Activated CD4-positive, alpha-beta T cell treated with anti-CD3 and anti-CD28 coated beads, Interleukin-2, amount 10 ng/mL, durations not matched to agents 24 days and 14 days (primary cell): ENCODE measurements at places on chromosomes 7 and 10.
A peak's percentile ranks its signal among the peaks of the same experiment; 100 is the strongest.

DNA sequence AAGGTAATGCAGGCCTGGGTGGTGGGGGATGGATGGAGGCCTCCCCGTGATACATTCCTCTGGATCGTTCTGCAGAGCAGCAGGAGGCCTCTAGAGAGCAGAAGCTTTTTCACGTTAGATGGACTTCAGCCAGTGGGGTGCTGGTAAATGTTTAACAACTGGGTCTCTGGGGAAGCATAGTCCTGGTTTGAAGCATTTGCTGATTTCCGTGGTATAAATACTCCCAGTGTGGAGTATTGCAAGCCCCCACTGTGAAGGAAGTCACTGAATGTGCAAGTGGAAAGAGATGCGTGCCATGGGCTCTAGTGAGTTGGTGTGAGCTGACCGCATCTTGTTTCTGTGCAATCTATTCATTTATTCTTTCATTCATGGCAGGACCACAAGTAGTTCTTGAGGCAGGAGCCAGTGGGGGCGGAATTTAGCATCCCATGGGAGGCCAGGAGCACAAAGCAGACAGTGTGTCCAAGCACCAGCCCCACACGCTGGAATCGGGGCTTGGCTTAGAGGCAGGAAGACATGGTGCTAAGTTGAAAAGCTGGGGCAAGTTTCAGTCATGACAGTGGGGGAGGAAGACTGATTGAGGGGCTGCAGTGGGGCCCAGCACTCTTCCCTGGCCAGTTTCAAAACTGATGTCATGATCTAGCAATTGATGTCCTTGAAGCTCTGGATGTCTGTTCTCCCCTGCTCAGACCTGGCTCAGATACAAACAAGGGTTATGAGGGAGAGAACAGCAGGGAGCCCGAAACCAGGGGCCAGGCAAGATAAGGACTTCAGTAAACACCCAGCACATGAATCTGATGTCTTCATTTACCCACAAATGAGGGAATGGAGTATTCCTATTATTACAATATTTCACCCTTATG is 280.9 kb upstream of the LYZL1 start:
- no peak overlapping the region for H3K4me3 ChIP-seq
- H3K4me1 ChIP-seq, result no peaks in the 10 kb centered on the region
- no peaks in the 10 kb centered on the region for H3K27me3 ChIP-seq

DNA sequence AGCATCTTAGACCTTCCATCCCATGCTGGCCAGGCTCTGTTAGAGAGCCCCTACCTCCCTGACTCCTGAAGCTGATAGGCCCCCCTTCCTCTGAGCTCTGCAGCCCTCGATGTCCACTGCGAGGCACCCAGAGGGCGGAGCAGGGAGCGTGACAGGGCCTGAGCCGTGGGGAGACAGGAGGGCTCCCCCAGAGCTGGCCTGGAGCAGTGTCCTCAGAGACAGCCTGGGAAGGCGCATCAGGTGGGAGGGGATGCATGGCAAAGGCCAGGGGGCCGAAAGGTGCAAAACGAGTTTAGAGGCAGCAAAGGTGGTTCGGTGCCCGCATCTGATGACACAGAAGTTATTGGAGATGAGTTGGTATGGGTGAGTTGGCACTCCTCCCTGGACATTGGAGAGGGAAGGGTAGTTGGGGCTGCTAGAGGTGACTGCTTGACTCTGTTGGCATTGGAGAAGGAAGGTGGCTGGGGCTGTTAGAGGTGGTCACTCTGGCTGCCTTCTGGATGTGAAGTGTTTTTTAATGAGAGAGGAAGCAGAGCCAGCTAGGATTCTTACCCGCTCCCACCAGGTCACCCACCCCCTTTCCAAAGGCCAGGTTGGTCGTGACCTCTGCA is 53.1 kb downstream of the PRF1 start:
- H3K4me3 ChIP-seq, result no peak overlapping the region
- H3K27ac ChIP-seq, result no peak overlapping the region

DNA sequence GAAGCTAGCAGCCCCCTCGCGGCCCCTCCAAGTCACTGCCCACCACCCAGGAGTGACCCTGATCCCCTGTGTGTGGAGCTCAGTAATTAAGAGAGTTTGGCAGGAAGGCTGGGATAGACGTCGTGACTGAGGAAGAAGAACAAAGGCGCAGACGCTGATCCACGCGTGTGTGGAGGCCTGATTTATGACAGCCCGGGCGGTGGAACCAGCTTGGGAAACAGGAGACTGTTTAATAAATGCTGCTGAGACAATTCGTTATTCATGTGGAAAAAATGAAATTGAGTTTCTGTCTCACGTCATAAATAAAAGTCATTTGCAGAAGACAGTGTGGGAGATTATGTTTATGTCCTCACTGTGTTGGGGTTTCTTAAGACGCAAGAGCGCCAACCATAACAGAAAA is 130.8 kb downstream of the ELFN1 start:
- H3K27me3 ChIP-seq, result peaks cover 7% of the 10 kb centered on the region
- H3K4me3 ChIP-seq, result no peak overlapping the region
- H3K36me3 ChIP-seq, result no peaks in the 10 kb centered on the region
- H3K27ac ChIP-seq, result no peak overlapping the region

DNA sequence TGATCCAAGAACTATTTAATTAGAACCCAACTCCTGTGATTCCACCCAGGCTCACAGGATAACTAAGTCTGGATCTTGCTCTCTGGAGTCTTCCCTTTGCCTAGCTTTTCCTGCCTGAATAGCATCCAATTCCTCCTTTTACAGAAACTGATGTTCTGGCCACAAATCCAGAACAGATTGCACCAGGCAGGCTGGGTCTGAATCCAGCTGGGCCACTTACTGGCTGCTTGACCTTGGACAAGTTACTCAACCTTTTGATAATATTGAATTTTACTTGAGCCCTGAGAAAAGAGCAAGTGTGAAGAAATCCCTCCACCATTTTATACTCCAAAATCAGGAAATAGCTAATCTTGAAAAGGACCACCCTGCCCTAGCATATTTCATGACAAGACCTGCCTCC is 55.5 kb upstream of the SLC35G1 start:
- no peak for DNase-seq
- H3K4me1 ChIP-seq, result no peaks in the 10 kb centered on the region

GRCh38 chr7:132480534-132480933 is 95.7 kb downstream of the PLXNA4 start:
- H3K27me3 ChIP-seq, result peaks cover 30% of the 10 kb centered on the region
- no peak for DNase-seq
- H3K4me1 ChIP-seq, result peaks cover 19% of the 10 kb centered on the region
- peaks cover 2% of the 10 kb centered on the region for H3K36me3 ChIP-seq

DNA sequence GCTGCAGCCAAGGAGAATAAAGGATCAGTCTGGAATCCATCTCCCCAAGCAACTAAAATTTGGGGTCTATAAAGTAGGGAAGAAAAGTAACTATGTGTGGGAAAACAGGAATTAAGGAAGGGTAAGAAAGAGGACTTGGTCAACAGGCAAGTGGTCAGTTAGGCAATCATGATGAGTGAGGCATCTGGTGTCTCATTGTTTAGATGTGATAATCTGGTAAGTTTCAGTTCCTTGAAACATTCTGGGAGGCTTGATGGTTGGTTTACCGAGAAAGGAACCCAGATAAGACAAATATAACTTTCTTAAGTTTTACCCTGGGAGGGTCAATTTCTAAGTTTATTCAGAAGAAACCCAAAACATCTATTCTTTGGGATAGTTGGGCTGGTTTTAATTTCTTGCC is 22.3 kb downstream of the HYAL4 start:
- H3K27ac ChIP-seq, result no peak overlapping the region
- no peaks in the 10 kb centered on the region for H3K36me3 ChIP-seq
- DNase-seq, result no peak
- no peaks in the 10 kb centered on the region for H3K4me1 ChIP-seq
- no peak overlapping the region for H3K4me3 ChIP-seq

DNA sequence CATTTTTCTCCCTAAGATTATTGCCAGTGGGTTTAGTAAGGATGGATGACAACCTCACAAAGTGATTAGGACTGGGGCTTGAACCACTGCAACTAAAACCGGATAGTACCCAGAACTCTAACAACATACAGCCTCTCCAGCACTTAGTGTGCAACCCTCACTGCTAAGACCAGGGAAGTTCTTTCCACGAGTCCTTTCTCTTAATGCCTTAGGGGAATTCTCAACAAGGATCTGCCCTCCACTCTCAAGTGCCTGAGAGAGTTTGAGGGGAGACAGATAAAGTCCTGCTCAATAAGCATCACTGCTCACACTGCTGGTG is 104.6 kb downstream of the NRP1 start:
- no peaks in the 10 kb centered on the region for H3K4me1 ChIP-seq
- DNase-seq, result no peak
- H3K4me3 ChIP-seq, result no peak overlapping the region
- no peak overlapping the region for H3K27ac ChIP-seq

DNA sequence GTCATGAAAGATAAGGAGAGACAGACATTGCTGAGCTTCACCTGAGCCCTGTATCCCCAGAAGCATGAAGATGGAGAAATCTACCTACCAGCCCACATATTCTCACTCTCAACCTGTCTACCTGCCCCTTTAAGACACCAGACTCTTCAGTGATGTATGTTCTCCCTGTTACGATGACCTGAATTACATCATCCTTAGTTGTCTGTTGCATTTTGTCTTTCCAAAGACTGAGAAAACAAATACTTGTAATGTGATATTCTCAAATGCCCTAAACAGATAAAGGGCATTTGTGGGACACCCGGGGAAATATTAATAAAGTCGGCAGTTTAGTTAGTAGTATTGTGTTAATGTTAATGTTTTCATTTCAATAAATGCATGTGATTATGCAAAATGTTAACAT is 305.8 kb upstream of the IGFBP3 start:
- no peaks in the 10 kb centered on the region for H3K27me3 ChIP-seq
- DNase-seq, result no peak
- H3K4me3 ChIP-seq, result no peak overlapping the region
- no peaks in the 10 kb centered on the region for H3K4me1 ChIP-seq

GRCh38 chr7:156608173-156608478 is 32.4 kb upstream of the RNF32 start:
- H3K36me3 ChIP-seq, result peaks cover under 1% of the 10 kb centered on the region
- H3K4me1 ChIP-seq, result peaks cover 20% of the 10 kb centered on the region

DNA sequence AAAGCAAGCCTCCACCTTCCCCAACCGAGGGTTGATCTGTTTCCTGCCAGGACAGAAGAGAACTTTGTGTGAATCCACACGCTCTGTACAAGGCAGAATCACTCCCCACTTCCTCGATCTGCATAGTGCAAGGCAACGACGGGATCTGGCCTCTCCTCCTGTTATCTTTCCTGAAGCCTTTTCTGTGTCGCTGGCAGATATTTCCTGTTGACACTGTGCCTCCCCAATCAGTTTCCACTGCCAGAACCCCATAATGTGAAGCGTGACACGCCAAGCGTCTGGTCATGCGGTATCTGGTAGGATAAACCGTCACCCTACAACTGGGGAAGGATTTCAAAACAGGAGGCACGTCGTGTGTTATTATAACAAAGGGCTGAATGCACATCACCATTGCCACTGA is 57.2 kb downstream of the FAM171A1 start:
- H3K4me1 ChIP-seq, result peaks cover 2% of the 10 kb centered on the region
- H3K4me3 ChIP-seq, result no peak overlapping the region
- no peaks in the 10 kb centered on the region for H3K27me3 ChIP-seq

GRCh38 chr7:1124816-1125602 is 35.0 kb downstream of the ZFAND2A start:
- H3K36me3 ChIP-seq, result no peaks in the 10 kb centered on the region
- H3K4me1 ChIP-seq, result no peaks in the 10 kb centered on the region
- no peak for DNase-seq
- H3K27ac ChIP-seq, result no peak overlapping the region
- H3K27me3 ChIP-seq, result no peaks in the 10 kb centered on the region

- H3K36me3 ChIP-seq, result peaks cover 65% of the 10 kb centered on the region
- H3K4me1 ChIP-seq, result peaks cover 27% of the 10 kb centered on the region
- H3K27ac ChIP-seq, result peak overlapping the region; percentile 15
- no peak for DNase-seq
- no peak overlapping the region for H3K4me3 ChIP-seq
Measured at GRCh38 chr10:13113544-13113943, 13.6 kb downstream of the OPTN start.

GRCh38 chr10:106500925-106501525 is 663.5 kb downstream of the SORCS1 start:
- no peaks in the 10 kb centered on the region for H3K27me3 ChIP-seq
- no peaks in the 10 kb centered on the region for H3K4me1 ChIP-seq
- H3K27ac ChIP-seq, result no peak overlapping the region
- no peak overlapping the region for H3K4me3 ChIP-seq
- H3K36me3 ChIP-seq, result no peaks in the 10 kb centered on the region

GRCh38 chr7:1533547-1534329 is 3.2 kb downstream of the MAFK start:
- DNase-seq, result peak; percentile 69
- H3K4me3 ChIP-seq, result peak overlapping the region; percentile 91
- peaks cover 24% of the 10 kb centered on the region for H3K4me1 ChIP-seq
- peak overlapping the region; percentile 94 for H3K27ac ChIP-seq

- no peak for DNase-seq
- H3K4me3 ChIP-seq, result no peak overlapping the region
- peaks cover 2% of the 10 kb centered on the region for H3K27me3 ChIP-seq
Measured at GRCh38 chr10:97101166-97101940, 84.4 kb downstream of the SLIT1 start.

DNA sequence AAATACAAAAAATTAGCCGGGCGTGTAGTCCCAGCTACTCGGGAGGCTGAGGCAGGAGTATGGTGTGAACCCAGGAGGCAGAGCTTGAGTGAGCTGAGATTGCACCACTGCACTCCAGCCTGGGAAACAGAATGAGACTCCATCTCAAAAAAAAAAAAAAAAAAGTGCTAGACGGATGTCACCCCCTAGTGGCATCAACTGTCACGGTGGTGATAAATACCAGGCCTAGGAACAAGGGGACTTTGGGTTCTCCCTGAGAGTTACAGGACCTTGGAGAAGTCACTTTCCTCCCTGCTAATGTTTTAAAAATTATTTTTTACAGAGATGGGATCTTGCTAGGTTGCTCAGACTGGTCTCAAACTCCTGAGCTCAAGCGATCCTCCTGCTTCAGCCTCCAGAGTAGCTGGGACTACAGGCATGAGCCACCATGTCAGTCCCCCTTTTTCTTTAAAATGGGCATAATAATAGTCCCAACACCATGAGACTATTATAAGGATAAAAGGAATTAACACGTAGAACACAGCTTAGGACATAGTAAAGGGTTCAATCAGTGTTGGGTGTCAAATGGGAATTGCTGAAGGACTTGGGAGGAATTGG is 2.6 kb upstream of the TMEM130 start:
- H3K27ac ChIP-seq, result no peak overlapping the region
- no peaks in the 10 kb centered on the region for H3K36me3 ChIP-seq
- no peak overlapping the region for H3K4me3 ChIP-seq
- H3K4me1 ChIP-seq, result peaks cover 5% of the 10 kb centered on the region
